ENCODE measurements at places on chromosomes 4 and X.
A peak's percentile ranks its signal among the peaks of the same experiment; 100 is the strongest.

GRCh38 chr4:81586706-81587105 is 115.0 kb upstream of the RASGEF1B start:
- DNase-seq: no peak

DNA sequence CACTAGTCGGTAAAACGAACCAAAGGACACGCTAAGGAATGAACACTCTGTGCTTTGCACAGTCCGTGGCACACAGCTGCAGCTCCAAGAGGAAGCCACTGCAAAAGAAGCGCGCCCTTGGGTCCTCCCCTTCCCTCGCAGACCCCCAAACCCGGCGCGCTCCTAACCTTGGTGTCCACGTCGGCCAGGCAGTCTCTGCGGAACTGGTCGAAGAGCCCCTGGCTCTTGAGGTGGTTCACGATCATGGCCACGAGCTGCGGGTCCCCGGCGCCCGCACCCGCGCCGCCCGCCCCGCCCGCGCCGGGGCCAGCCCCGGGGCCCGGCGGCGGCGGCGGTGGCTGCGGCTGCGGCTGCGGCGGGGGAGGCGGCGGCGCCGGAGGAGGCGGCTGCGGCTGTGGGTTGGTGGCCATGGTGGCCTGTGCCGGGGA is 333 bp downstream of the BOD1L1 start:
- peak; percentile 8 for DNase-seq

DNA sequence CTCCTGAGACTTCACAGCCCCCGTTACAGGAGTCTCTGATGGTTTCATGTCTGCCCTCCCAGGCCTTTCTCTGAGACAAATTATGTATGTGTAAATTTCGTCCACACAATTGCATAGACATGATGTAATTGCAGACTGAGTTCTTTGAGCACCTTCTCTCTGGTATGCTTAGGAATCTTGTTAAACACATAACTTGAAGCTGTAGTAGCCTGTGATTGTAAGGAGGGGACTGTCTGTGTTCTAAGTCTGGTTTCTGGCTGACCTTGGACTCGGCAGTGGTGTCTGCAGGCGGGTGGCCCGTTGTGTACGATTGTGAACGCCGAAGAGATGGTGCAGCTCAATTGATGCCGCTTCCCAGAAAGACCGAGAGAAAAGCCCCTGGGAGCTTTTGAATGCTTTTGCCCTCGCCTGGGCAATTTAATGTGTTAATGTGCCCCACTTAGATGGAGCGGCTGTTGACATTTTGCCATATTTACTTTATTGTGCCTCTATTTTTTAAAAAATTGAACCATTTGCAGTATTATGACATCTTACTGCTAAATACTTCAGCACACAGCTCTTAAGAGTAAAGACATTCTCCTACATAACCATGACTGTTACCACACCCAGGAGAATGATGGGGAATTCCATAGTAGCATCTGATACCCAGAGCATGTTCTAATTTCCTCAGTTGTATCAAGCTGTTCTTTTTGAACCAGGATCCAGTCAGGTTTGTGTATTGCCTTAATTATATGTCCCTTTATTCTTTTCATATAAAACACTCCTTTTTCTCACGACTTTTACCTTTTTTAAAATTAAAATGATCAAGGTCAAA is 58.4 kb upstream of the TADA2B start:
- no peak for DNase-seq

GRCh38 chr4:37438564-37439279 is 194.2 kb downstream of the NWD2 start:
- DNase-seq: no peak

- DNase-seq: no peak
These were observed 58.2 kb upstream of the DIPK2B start for GRCh38 chrX:45258731-45259402.

DNA sequence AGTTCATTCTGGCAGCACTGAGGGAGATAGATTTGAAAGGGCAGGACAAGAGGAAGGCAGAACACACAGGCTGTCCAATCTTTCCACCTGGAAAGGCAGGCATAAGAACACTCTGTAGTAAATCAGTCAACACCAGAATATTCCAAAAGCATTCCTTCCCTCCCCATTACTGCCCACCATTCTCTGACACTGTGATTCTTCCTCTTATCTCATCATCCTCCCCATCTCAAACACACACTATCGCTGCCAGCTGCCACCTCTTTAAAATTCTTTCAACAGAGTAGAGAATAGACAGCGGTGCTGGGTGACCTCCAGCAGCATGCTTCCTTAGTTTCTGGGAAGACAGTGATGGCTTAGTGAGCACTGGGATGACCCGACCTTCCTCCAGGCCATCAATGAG is 53.7 kb upstream of the MYOZ2 start:
- DNase-seq: no peak

- peak; percentile 79 for DNase-seq
These were observed 58.0 kb upstream of the DDX3X start for GRCh38 chrX:41275661-41276609.

DNA sequence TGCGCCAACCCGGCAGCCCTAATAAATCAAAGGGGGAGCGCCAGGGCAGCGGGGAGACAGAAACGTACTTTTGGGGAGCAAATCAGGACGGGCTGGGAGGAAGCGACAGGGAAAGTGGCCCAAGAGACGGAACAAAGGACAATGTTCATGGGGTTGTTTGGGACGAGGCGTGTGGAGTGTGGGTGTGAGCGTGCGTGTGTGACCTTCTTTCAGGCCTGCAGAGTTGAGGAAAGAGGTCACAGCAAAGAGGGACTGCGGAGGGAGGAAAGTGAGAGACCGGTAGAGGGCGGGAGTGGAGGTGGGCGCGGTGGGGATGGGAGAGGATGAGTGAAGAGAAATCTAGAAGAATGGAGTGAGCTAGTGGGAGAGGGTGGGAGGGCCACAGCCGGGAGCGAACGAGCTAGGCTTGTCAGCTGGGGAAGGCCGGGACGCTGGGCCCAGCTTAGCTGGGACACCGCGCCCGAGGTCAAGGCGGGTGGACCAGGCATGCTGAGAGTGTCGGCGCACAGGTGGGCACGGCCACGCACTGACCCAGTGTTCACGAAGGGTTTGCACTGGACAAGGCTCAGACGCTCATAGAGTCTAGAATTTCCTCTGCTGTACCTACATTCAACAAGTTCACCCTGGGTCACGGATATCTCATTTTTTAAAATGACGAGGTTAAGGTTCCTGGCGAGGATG is 14.7 kb upstream of the PITX2 start:
- DNase-seq: no peak

DNA sequence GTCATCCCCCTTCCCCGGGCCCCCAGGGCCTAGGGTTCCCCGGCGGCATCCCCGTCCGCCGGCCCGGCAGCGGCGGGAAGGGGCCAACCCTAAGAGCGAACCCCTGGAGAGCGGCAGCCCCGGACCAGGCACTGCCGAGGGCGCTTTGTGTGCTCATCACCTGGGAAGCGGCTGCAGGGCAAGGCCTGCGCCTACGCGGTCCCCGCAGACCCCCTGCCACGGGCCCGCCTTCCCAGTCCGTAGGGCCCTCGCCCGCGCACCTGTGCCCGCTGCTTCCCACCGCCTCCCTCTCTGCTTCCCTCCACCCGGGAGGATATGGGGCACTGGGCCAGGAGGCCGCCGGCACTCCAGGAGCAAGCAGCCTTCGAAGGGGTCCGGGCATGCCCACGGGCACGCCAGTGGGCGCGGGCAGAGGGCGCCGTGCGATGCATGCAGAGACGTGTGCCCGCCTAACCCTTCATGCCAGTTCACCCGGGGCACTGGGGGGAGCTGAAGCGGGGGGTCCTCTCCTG is 2.6 kb downstream of the FLNA start:
- DNase-seq: no peak

- peak; percentile 50 for DNase-seq
These were observed 80.6 kb downstream of the FRYL start for GRCh38 chr4:48699475-48699874.

- no peak for DNase-seq
These were observed 182.4 kb downstream of the NR3C2 start for GRCh38 chr4:148259841-148260240.

All from M059J (cell line).